ENCODE measurements at places on chromosomes 1 and 21. TPM values are rescaled to one million over a fixed set of nuclear protein-coding genes. Genes with fewer than 3 reads are reported as not detected.

CYP4B1 gene
- total RNA-seq, result not detected

HSD3B2 gene
- not detected for total RNA-seq

WNT4 gene
- total RNA-seq, result 0.76 TPM

GRIK1 gene
- total RNA-seq, result 11.6 TPM

LPAR3 gene
- 0.11 TPM for total RNA-seq
